ENCODE measurements at places on chromosomes 4 and X.
A peak's percentile ranks its signal among the peaks of the same experiment; 100 is the strongest.

DNA sequence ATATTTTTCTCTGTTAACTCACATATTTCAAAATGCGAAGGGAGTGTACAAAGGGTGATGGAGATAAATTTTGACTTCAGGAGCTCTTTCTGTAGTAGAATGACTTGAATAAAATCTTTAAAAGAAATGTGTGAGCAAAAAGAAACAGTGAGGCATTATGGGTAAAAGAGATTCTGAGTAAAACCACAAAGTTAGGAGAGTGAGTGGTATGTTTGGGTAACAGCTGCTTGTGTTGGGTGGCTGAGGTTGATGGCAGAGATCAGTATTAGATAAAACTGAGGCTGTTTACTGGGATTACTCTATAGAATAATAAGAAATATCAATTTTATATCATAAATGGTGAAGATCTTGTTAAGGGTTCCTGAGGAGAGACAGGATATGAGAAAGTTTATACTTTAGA, 434.2 kb upstream of the AMOT start:
- no peak for DNase-seq

GRCh38 chrX:82081027-82081426, 879.1 kb downstream of the SH3BGRL start:
- peak; percentile 27 for DNase-seq

- peak; percentile 77 for DNase-seq
Measured at GRCh38 chrX:109472939-109473735, 8.7 kb downstream of the GUCY2F start.

DNA sequence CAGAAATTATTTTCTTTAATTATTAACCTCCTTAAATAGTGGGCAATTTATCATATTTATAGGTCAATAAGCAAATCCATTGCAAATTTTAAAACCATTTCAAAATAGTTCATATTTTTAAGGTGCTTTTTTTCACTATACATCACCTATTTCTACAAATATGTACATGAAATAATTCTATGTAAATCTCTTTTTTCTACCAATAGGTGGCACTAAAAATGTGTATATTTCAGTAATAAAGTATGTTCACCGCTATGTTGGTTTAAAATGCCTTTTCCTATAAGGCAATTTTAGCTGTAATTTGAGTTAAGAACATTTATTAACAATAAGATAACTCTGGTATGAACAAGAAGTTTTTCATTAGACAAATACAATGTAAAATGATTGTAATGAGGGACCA, 672.2 kb downstream of the KCTD8 start:
- no peak for DNase-seq

DNA sequence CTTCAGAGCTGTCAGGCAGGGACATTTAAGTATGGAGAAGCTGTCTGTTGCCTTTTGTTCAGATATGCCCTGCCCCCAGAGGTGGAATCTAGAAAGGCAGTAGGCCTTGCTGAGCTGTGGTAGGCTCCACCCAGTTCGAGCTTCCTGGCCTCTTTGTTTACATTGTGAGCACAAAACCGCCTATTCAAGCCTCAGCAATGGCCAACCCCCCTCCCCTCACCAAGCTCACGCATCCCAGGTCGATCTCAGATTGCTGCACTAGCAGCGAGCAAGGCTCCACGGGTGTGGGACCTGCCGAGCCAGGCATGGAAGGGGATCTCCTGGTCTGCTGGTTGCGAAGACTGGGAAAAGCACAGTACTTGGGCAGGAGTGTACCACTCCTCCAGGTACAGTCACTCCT, 59.3 kb downstream of the ZNF674 start:
- DNase-seq, result peak; percentile 26

GRCh38 chr4:158861766-158862165, 92.9 kb downstream of the FNIP2 start:
- peak; percentile 42 for DNase-seq

DNA sequence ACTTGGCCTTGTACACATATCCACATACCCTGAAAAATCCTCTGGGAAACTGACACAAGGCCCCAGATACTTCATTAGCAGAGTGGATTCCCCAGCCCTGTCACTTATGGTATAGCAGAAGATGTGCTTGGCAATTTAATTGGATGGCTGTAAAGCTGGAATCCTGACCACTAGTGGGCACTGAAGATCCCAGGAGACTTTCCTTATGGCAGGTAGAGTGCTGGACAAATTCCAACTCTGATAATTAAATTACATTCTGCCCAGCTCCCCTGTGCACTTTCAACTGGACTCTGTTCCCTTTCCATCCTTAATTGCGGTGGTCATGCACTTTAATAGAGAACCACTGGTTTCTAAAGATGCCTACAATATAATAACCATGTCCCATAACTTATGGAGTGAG, 119.8 kb downstream of the DCK start:
- peak; percentile 25 for DNase-seq
